ENCODE measurements at places on chromosomes 5 and 9. TPM values are rescaled to one million over a fixed set of nuclear protein-coding genes. Genes with fewer than 3 reads are reported as not detected.

Gene PROB1
- 1.0 TPM for total RNA-seq

Gene FSTL4
- total RNA-seq = 0.09 TPM

Gene ZDHHC12
- total RNA-seq = 25.1 TPM

Gene RORB
- 0.92 TPM for total RNA-seq

Gene PDGFRB
- total RNA-seq = 121 TPM

Gene HAVCR1
- total RNA-seq = not detected

Data from smooth muscle cell of bladder (primary cell).